ENCODE measurements at places on chromosomes 4 and X.

DNA sequence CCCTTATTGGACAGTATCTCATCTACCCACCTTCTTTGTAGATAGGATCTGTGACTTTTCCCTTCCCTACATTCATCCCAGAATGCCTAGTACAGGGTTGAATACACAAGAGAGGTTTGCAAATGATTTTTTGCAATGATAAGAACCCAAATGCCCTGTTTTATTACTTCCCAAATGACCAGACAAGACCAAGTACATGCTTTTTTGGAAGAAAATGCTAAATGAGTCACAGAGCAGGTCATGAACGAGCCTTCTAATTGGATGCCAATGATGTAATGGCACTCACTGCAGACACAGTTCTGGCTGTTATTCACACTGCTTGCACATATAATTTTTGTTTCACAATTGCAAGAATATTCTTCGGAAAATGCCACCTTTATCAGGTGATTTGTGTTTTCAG lies 17.8 kb upstream of the GABRQ start:
- DNase-seq, result no peak

GRCh38 chr4:41796545-41797210 lies 48.2 kb upstream of the PHOX2B start:
- no peak for DNase-seq

DNA sequence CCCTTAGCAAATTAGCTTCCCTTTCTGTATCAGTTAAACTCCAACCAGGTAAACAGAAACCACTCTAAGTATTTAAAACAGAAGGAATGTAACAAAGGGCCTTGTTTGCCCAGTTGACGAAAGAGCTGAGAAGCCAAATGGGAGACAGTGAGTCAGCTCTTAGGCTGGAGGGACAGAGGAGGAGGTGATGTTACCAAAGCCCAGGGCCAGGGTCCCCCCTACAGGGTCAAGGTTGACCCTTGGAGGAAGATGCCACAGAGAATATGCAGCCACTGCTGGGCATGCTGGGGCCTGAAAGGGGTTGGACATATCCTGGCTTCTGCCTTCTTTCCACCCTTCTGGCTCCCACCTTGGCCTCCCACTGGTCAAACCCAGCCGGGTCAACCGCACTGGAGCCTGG lies 38.3 kb upstream of the LGI2 start:
- no peak for DNase-seq

DNA sequence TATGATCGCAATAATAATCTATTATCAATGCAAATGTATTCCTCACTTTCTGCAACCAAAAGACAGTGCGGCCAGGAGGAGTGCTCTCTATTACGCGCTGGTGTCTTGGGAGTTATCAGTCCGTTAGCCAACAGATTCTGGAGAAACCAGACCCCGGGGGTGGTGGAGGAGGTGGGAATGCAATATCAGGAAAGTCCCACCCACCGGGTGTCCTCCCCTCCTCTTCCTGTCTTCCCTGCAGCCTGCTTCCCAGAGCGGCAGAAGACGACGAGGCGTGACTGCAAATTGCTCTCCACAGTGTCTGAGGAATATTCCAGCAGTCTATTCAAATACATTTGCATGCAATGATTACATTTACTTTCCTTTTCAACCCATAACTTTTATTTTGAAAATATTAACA lies 17.9 kb upstream of the TLR3 start:
- no peak for DNase-seq

DNA sequence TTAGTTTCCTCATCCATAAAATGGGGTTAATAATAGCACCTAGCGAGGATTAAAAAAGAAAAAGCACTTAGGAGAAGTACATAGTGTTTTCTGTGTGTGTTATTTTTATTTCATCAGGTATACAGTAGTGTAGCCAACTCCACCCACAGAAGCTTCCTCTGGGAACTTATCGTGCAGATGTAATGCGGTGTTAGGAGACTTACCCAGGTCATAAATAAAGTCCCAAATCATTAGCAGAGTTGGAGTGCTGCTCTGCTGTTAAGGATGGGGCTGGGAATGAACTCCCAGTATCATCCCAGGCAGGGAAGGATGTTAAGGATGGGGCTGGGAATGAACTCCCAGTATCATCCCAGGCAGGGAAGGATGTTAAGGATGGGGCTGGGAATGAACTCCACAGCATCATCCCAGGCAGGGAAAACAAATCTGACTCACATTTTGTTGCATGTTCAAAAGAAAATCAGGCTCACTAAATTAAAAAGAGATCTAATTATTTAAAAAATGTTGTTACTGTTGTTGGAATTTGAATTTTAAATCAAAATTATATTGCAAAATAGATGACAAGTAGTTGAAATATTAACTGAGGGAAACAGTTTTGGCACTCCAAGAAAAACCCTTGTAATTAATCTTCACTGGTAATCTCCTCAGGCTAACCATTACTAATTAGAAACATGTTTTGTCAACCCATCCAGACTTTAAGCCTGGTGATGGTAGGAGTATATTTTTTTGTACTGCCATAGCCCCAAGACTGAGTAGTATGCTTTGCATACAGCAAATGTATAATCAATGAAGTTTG lies 10.2 kb upstream of the SFRP2 start:
- DNase-seq, result peak; percentile 57

DNA sequence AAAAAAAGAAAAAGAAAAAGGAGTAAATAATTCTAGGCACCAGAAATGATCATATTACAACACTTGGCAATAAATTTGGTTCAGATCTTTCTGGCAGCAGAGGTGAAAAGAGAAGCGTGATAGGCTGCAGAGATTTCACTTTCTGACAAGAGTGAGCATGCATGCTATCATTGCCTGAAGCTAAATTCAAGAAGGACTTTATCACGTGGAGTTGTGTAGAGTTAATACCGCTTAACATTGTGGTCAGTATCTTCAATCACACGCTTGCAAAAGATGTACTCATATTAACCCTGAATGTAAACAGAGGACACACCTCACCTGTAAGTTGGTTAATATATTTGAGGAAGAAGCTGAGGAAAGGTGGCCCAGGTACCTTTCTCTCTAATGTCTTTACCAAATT lies 31.4 kb upstream of the RBPJ start:
- no peak for DNase-seq

- DNase-seq, result no peak
Observed at GRCh38 chr4:25361253-25361652, 15.8 kb upstream of the ANAPC4 start.

DNA sequence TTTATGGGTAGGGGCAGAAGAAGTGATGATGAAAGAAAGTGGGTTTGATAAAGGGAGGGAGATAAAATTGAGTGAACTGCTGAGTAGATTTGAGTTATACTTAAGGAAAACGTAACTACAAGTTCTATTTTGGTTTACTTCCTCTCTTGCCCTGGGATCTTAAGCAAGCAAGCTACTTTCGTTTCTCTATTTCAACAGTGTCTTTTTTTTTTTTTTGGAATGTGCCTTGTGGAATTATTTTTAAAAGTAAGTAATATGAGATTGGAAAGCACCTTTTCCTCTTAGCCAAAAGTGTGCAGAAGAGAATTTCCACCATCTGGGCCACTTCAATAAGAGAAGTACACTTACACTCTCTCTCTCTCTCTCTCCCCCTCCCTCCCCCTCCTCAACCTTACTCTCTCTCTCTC lies 16.0 kb upstream of the C4orf36 start:
- DNase-seq, result no peak

DNA sequence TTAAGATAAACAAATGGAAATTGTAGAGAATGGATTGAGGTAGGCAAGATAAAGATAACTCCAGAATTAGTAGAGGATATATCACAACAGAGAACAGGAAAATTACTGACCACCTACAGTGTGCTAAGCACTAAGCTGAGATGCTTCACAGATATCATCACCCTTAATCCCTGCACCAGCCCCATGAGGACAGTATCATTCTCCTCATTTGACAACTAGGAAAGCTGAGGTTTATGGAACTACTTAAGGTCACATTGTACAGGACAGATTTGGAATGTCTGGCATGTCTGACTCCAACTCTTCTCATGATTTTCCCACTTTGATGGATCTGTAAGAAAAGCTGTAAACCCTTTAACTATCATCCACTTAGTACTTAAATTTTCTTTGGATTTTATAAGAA lies 95.5 kb downstream of the CASK start:
- DNase-seq, result peak; percentile 53

DNA sequence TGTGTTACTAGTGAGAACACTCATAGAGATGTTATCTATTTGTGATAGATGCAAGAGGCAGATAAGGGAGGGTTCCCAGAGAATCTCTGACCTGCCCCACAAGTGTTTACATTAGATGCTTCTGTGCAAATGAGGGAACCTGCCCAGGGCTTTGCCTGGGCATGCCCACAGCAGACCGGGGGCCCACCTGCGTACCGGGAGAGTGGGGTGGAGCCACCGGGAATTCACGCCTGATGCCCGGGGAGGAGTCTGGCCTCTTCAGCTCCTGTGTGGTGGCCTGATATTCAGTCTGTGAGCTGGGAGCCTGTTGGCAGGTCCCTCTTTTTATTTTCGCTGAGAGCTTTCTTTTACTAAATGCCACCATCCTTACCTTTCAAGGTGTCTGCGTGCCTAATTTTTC lies 155.7 kb downstream of the SNCA start:
- DNase-seq, result no peak

- no peak for DNase-seq
Observed at GRCh38 chrX:19865567-19866363, 21.6 kb downstream of the SH3KBP1 start.

DNA sequence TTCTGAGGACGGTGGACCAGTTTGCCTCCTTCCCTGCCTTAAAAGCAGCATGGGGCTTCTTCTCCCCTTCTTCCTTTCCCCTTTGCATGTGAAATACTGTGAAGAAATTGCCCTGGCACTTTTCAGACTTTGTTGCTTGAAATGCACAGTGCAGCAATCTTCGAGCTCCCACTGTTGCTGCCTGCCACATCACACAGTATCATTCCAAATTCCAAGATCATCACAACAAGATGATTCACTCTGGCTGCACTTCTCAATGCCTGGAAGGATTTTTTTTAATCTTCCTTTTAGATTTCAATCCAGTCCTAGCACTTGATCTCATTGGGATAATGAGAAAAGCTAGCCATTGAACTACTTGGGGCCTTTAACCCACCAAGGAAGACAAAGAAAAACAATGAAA lies 255.3 kb downstream of the RAPGEF2 start:
- DNase-seq, result peak; percentile 70

DNA sequence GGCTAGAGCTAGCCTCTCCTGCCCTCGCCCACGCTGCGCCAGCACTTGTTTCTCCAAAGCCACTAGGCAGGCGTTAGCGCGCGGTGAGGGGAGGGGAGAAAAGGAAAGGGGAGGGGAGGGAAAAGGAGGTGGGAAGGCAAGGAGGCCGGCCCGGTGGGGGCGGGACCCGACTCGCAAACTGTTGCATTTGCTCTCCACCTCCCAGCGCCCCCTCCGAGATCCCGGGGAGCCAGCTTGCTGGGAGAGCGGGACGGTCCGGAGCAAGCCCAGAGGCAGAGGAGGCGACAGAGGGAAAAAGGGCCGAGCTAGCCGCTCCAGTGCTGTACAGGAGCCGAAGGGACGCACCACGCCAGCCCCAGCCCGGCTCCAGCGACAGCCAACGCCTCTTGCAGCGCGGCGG lies at the start of gene AR:
Gene AR (plus strand): TSS at position 204 of the 400 bp plus-strand sequence. CDS start 1,126 bp downstream, outside the sequence.
- peak; percentile 23 for DNase-seq

- DNase-seq, result no peak
Observed at GRCh38 chrX:38870361-38870895, 69.2 kb downstream of the MID1IP1 start.

DNA sequence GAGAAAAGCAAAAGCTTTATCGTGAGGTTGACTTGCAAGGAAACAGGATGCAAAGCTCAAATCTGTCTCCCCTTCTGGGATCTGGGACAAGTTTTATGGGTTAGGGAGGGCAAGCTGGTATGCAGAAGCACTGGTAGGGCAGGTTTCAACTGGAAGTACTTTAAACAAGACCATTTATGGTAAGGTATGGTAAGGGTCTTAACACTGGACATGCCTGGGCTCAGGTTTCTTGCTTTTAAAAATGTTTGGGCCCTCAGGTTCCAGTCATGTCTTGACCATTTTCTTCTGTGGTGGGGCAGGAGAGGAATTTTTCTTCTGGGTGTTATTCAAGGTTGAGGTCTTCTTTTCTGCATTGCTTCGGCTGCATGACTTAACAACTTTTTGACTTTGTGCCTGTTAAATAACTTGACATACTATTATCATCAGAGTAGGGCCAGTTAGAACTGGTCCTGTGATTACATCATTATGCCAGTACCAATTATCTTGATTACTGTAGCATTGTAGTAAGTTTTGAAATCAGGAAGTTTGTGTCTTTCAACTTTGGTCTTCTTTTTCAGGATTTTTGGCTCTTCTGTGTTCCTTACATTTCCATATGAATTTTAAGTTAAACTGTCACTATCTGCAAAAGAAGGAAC lies 33.7 kb downstream of the CD38 start:
- no peak for DNase-seq

DNA sequence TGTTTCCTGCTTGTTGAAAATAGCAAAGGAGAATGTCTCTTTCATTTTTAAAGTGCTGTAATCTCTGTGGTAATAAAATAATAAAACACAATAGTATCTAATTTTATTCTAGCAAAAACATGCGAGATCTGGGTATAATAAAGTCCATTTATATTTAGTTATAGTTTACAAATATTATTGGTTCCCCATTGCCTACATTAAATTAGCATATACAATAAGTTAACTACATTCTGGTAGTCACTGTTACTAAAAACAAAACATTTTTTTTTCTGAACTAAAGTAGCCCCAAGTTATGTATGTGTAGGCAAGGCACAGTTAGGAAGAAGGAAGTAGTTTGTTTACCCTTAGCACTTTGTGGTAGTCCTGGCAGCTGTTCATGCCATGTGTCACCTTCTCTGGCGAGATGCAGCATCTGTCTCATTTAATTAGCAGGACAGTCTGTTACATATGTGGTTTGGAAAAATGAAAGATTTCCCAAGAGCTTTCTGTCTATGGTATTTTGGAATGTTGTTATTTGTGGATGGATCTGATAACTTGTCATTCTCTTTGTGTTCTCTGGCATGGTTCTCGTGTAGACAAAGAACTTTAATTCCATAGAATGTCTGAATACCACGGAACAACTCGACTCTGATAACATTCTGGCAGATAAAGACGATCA lies 231.3 kb upstream of the PITX2 start:
- DNase-seq, result peak; percentile 92

Data from fibroblast of skin of left quadriceps (primary cell).